Fibroblast of lung (primary cell): ENCODE measurements at places on chromosomes 4 and X. TPM values are rescaled to one million over a fixed set of nuclear protein-coding genes. Genes with fewer than 3 reads are reported as not detected.

ELMOD2 gene
- total RNA-seq, result 25.1 and 31.3 TPM in 2 replicates

TDO2 gene
- 1.5 and 14.4 TPM in 2 replicates for total RNA-seq

JADE3 gene
- total RNA-seq, result 4.1 and 5.3 TPM in 2 replicates

BANK1 gene
- 0.26 and 0.83 TPM in 2 replicates for total RNA-seq

SHROOM2 gene
- total RNA-seq, result under 0.01 TPM in 2 replicates

TGIF2LX gene
- not detected in 2 replicates for total RNA-seq

NFKB1 gene
- 32.5 and 33.9 TPM in 2 replicates for total RNA-seq

- H3K27ac ChIP-seq, result no peak overlapping the region
- no peaks in the 10 kb centered on the region for H3K36me3 ChIP-seq
- DNase-seq, result no peak
- no peaks in the 10 kb centered on the region for H3K27me3 ChIP-seq
Measured at GRCh38 chr4:85152480-85152879, 186.0 kb upstream of the WDFY3 start.

GRCh38 chr4:19971829-19972228 lies 279.9 kb upstream of the SLIT2 start:
- H3K4me3 ChIP-seq, result no peak overlapping the region
- no peaks in the 10 kb centered on the region for H3K27me3 ChIP-seq
- no peaks in the 10 kb centered on the region for H3K36me3 ChIP-seq
- DNase-seq, result no peak

DNA sequence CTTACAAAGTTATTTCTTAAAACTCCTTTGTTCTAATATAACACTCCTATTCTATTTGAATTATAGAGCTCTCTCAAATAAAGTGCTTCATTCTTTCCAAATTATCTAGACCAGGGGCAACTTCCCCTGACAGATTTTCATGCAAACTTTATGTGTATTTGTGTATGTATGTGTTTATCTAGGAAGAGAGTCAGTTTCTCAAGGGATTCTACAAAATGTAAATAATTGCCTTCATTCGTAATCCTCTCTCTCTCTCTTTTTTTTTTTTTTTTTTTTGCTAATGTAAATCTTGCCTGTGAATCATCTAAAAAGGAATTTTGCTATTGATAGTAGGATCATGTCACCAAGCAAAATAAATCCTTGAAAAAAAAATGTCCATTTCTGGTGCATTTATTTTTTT lies 38.9 kb upstream of the RBPJ start:
- no peaks in the 10 kb centered on the region for H3K4me1 ChIP-seq
- no peak overlapping the region for H3K27ac ChIP-seq
- H3K4me3 ChIP-seq, result no peak overlapping the region
- peak; percentile 82 for DNase-seq
- H3K36me3 ChIP-seq, result no peaks in the 10 kb centered on the region

DNA sequence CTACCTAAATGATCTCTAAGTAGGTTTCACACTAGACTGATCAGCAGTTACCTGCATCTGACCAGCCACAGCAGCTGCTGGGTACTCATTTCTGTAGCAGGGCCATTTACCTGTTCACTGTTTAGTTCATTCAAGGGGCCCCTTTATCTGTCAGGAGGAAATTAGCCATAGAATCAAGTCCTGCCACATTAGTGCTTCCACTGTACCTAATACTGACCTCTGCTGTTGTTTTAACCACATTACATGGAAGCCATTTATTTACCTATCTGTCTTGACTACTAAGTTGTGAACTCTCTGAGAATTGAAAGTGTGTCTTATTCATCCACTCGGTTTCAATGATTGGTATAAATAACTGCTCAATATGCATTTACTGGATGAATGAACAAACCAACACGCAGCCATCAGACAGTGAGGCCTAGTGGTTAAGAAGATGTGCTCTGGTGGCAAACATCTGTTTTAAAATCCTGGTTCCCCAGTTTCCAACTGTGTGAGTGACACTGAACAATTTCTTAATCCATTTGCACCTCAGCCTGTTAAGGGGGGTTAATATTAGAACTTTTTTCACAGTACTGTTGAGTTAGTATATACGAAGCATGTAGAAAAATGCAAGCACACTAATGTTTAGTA lies 30.0 kb upstream of the ANXA5 start:
- no peak overlapping the region for H3K27ac ChIP-seq
- H3K4me1 ChIP-seq, result peaks cover 16% of the 10 kb centered on the region
- no peaks in the 10 kb centered on the region for H3K36me3 ChIP-seq
- peak; percentile 68 for DNase-seq
- H3K27me3 ChIP-seq, result no peaks in the 10 kb centered on the region
- no peak overlapping the region for H3K4me3 ChIP-seq

DNA sequence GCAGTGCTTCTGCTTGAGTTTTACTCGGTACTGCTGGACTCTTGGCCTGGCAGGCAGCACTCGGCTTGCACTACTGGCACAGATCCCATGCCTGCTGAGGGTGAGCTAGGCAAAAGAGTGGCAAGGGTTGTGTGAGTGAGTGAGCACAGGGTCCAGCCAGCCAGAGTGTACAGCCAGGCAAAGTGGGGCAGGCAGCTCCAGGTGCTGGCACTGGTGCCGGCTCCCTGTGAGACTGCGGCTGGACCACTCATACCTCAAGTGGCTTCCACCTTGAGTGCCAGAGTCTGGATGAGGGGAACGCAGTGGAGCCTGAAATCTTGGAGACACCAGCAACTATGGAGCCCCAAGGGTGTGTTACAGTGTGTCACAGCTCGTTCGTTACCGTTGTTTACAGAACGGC lies 1451.9 kb upstream of the AGA start:
- no peak overlapping the region for H3K27ac ChIP-seq
- DNase-seq, result no peak
- no peak overlapping the region for H3K4me3 ChIP-seq

DNA sequence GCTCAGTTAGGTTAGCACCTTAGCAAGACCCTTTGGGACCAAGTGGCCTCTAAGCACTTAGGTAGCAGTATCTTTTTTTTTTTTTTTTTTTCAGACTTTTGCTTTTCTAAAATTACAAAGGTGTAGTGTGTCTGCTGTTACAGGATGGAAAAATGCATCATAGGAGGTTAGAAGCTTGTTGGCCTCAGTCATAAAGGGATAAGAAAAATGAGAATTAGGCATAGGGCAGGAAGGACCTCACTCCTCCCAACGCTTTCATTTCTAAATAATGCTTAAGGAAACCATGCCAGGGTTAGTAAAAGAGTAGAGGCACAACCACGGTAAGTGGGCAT lies 148.4 kb upstream of the PLAC1 start:
- peak overlapping the region; percentile 90 for H3K27ac ChIP-seq
- H3K4me3 ChIP-seq, result peak overlapping the region; percentile 78
- H3K4me1 ChIP-seq, result no peaks in the 10 kb centered on the region
- no peaks in the 10 kb centered on the region for H3K27me3 ChIP-seq
- no peak for DNase-seq
- H3K36me3 ChIP-seq, result no peaks in the 10 kb centered on the region

- no peak overlapping the region for H3K27ac ChIP-seq
- no peaks in the 10 kb centered on the region for H3K36me3 ChIP-seq
- no peak for DNase-seq
- H3K4me1 ChIP-seq, result no peaks in the 10 kb centered on the region
Measured at GRCh38 chrX:43315622-43316021, 340.5 kb upstream of the MAOA start.

GRCh38 chr4:85831647-85832046 lies 356.7 kb downstream of the ARHGAP24 start:
- H3K27ac ChIP-seq, result no peak overlapping the region
- H3K36me3 ChIP-seq, result no peaks in the 10 kb centered on the region
- no peak overlapping the region for H3K4me3 ChIP-seq
- peaks cover 5% of the 10 kb centered on the region for H3K4me1 ChIP-seq
- no peaks in the 10 kb centered on the region for H3K27me3 ChIP-seq

DNA sequence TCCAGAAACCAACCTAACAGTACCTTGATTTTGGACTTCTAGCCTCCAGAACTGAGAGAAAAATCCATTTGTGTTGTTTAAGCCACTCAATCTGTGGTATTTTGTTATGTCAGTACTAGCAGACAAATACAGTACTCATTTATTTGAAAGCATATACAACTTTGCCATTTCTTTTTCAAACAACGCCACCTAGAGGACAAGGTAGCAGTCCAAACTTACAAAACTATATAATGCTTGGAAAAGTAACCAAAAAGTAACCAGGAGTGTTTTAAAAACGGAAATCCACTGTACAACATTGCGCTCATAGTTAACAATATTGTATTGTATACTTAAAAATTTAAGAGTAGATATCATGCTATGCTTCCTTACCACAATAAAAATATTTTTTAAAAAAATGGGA lies 37.0 kb upstream of the FGF13 start:
- H3K27me3 ChIP-seq, result no peaks in the 10 kb centered on the region
- no peaks in the 10 kb centered on the region for H3K36me3 ChIP-seq
- H3K4me3 ChIP-seq, result no peak overlapping the region
- H3K27ac ChIP-seq, result no peak overlapping the region

DNA sequence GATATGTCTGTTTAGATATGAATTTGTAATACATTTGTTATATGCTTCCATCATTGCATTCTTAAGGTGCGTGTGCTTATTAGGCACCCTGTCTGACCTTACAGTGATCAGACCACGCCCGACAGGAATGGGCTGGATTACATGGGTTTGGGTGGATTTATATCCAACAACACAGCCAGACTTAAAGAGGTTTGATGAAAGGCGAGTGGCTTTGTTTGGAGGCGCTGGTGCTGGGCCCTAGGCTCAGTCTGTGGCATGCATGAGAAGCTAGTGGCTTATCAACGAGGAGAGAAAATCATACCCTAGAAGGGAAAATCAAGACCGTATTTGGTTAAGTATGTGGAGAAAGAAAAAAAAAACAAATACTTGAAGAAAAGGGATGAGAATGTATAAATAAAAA lies 80.7 kb downstream of the STOX2 start:
- H3K36me3 ChIP-seq, result no peaks in the 10 kb centered on the region
- H3K27ac ChIP-seq, result no peak overlapping the region
- peaks cover 5% of the 10 kb centered on the region for H3K4me1 ChIP-seq
- H3K27me3 ChIP-seq, result no peaks in the 10 kb centered on the region
- DNase-seq, result no peak

DNA sequence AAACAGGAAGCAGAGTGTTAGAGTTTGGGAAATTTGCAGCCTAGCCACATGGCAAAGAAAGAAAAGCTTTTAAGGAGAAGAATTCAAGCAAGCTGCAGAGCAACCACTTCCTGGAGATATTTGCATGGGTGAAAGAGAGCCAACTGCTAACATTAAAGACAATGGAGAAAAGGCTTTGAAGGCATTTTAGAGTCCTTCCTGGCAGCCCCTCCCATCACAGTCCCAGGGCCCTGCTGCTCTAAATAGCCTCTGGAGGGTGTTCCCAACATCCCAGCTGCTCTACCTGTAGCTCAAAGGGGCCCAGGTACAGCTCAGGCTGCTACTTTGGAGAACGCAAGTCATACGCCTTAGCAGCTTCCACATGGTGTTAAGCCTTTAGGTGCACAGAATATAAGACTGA lies 235.9 kb upstream of the FMR1 start:
- no peak overlapping the region for H3K27ac ChIP-seq
- no peak overlapping the region for H3K4me3 ChIP-seq
- no peaks in the 10 kb centered on the region for H3K27me3 ChIP-seq
- DNase-seq, result no peak

GRCh38 chrX:30971774-30972603 lies 82.9 kb upstream of the TAB3 start:
- H3K4me1 ChIP-seq, result no peaks in the 10 kb centered on the region
- H3K4me3 ChIP-seq, result peak overlapping the region; percentile 35
- H3K36me3 ChIP-seq, result no peaks in the 10 kb centered on the region
- H3K27ac ChIP-seq, result no peak overlapping the region
- DNase-seq, result peak; percentile 43

- H3K4me3 ChIP-seq, result no peak overlapping the region
- H3K27ac ChIP-seq, result no peak overlapping the region
- no peak for DNase-seq
- H3K4me1 ChIP-seq, result no peaks in the 10 kb centered on the region
- H3K27me3 ChIP-seq, result no peaks in the 10 kb centered on the region
- H3K36me3 ChIP-seq, result no peaks in the 10 kb centered on the region
Measured at GRCh38 chrX:129749069-129749468, 10.3 kb downstream of the XPNPEP2 start.

DNA sequence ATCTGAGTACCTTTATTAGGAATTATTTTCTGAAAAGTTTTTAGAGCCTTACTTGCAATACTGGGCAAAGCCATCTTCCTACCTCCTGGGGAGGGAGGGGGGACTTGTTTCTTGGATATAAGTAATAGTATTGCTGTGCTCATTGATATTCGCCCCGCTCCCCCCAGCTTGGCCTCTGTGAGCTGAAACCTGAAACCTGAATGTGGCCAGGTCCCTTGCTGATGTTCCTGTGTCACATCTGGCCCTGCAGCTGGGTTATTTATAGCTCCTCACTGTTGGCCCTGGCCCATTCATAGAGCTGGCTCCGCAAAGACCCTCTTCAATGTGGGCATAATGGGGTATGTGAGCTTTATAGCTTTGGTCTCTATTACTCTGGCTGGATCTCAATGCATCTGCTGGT lies 59.5 kb downstream of the FRMPD3 start:
- H3K4me1 ChIP-seq, result no peaks in the 10 kb centered on the region
- DNase-seq, result no peak
- no peaks in the 10 kb centered on the region for H3K36me3 ChIP-seq
- no peak overlapping the region for H3K27ac ChIP-seq
- no peak overlapping the region for H3K4me3 ChIP-seq
- peaks cover 25% of the 10 kb centered on the region for H3K27me3 ChIP-seq

GRCh38 chr4:95674521-95674981 lies 125.8 kb upstream of the UNC5C start:
- no peaks in the 10 kb centered on the region for H3K4me1 ChIP-seq
- no peaks in the 10 kb centered on the region for H3K36me3 ChIP-seq
- no peak for DNase-seq
- H3K27me3 ChIP-seq, result no peaks in the 10 kb centered on the region
- H3K27ac ChIP-seq, result no peak overlapping the region

DNA sequence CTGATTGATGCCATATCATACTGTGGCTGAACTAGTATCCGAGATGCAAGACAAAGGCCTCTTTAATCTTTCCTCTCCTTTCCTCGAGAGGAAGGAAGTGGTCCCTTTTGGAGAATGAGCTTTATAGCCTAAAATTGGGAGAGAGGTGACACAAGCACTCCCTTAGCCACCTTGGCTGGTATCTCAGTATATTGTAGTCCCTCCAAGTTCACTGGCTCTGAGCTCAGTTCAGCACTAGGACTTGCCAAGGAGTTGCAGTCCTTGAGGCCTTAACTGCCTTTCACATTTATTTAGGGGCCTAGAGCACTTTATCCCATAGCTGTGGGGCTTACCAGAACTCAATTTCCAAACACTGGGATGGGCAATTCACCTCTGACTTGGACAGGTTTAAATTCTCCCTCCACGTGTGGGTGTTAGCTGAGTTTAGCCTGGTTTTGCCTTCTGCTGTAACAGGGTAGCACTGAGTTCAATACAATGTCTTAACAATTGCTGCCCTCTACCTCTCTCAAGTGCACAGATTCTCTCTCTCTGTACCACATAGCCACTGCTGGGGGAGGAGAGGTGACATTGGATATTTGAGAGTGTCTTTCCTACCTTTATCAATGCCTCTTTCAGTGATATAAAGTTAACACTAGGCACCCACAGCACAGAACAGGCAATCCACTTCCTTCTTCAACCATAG lies 216.4 kb downstream of the TECRL start:
- H3K27me3 ChIP-seq, result no peaks in the 10 kb centered on the region
- no peaks in the 10 kb centered on the region for H3K36me3 ChIP-seq
- DNase-seq, result no peak
- H3K4me3 ChIP-seq, result no peak overlapping the region

- H3K4me3 ChIP-seq, result no peak overlapping the region
- H3K27ac ChIP-seq, result no peak overlapping the region
- H3K27me3 ChIP-seq, result no peaks in the 10 kb centered on the region
- peak; percentile 12 for DNase-seq
- H3K4me1 ChIP-seq, result peaks cover 2% of the 10 kb centered on the region
- no peaks in the 10 kb centered on the region for H3K36me3 ChIP-seq
Measured at GRCh38 chr4:184282895-184283654, 65.4 kb upstream of the ENPP6 start.

- H3K4me3 ChIP-seq, result no peak overlapping the region
- no peak overlapping the region for H3K27ac ChIP-seq
- DNase-seq, result no peak
- H3K27me3 ChIP-seq, result no peaks in the 10 kb centered on the region
- no peaks in the 10 kb centered on the region for H3K36me3 ChIP-seq
- H3K4me1 ChIP-seq, result no peaks in the 10 kb centered on the region
Measured at GRCh38 chr4:31351695-31352094, 631.5 kb downstream of the PCDH7 start.
